Caco-2 (cell line): ENCODE measurements at places on chromosomes 6 and 20. TPM values are rescaled to one million over a fixed set of nuclear protein-coding genes. Genes with fewer than 3 reads are reported as not detected.
A peak's percentile ranks its signal among the peaks of the same experiment; 100 is the strongest.

IBTK gene
- total RNA-seq = 29.4 and 30.3 TPM in 2 replicates

CFAP206 gene
- total RNA-seq = 0.23 TPM in 1 of 2 replicates, not detected in the other

SLPI gene
- total RNA-seq = 3.0 TPM in 2 replicates

GRCh38 chr6:25961619-25962148 lies 918 bp upstream of the TRIM38 start:
- no peak for DNase-seq
- peaks cover 11% of the 10 kb centered on the region; the same call in 1 of the 2 replicates for H3K4me1 ChIP-seq
- H3K36me3 ChIP-seq = no peaks in the 10 kb centered on the region

GRCh38 chr6:22313796-22314195 lies 17.0 kb upstream of the PRL start:
- no peaks in the 10 kb centered on the region for H3K27me3 ChIP-seq
- no peaks in the 10 kb centered on the region for H3K4me1 ChIP-seq
- no peak overlapping the region for H3K4me3 ChIP-seq
- H3K27ac ChIP-seq = no peak overlapping the region

- no peaks in the 10 kb centered on the region for H3K4me1 ChIP-seq
- H3K27me3 ChIP-seq = no peaks in the 10 kb centered on the region; the same call in 1 of the 2 replicates
These were observed 192.0 kb downstream of the PREX1 start for GRCh38 chr20:48635791-48636267.

- no peak for DNase-seq
- peaks cover 41% of the 10 kb centered on the region for H3K4me1 ChIP-seq
- H3K4me3 ChIP-seq = no peak overlapping the region
- H3K27ac ChIP-seq = peak overlapping the region; percentile 42
- H3K27me3 ChIP-seq = no peaks in the 10 kb centered on the region
- H3K36me3 ChIP-seq = no peaks in the 10 kb centered on the region
These were observed 4.8 kb downstream of the NEDD9 start for GRCh38 chr6:11227698-11228097.
